ENCODE measurements at places on chromosomes 5 and 9. TPM values are rescaled to one million over a fixed set of nuclear protein-coding genes. Genes with fewer than 3 reads are reported as not detected.

Gene SH3PXD2B
- 58.3 TPM for total RNA-seq

Gene RAD50
- total RNA-seq = 39.4 TPM

Gene TMOD1
- total RNA-seq = not detected

Gene TTLL11
- total RNA-seq = 8.0 TPM

Gene TYRP1
- 0.36 TPM for total RNA-seq

Gene BAG1
- 35.9 TPM for total RNA-seq

Gene PCDHB2
- total RNA-seq = 1.4 TPM

Gene RAPGEF1
- 42.1 TPM for total RNA-seq

Gene NME5
- total RNA-seq = 5.9 TPM

Gene IFNA13
- not detected for total RNA-seq

Gene DNAJC18
- total RNA-seq = 16.3 TPM

Gene MARVELD2
- total RNA-seq = 7.7 TPM

Gene FOXD4L3
- under 0.01 TPM for total RNA-seq

Gene PCDHGB4
- 15.9 TPM for total RNA-seq

Gene LHX3
- total RNA-seq = under 0.01 TPM

Gene CHSY3
- total RNA-seq = 12.4 TPM

Gene HTR1A
- total RNA-seq = not detected

Gene PCDHA9
- 0.29 TPM for total RNA-seq

Gene ANKRD55
- not detected for total RNA-seq

Gene FGF10
- total RNA-seq = 1.8 TPM

Gene CSF1R
- total RNA-seq = 0.88 TPM

Gene C5orf58
- total RNA-seq = not detected

Gene NTRK2
- 3.3 TPM for total RNA-seq

Gene SMIM15
- total RNA-seq = 30.6 TPM

Gene GAPT
- not detected for total RNA-seq

Gene ADAMTS2
- 203 TPM for total RNA-seq

Gene SOHLH1
- not detected for total RNA-seq

Gene NR6A1
- 0.88 TPM for total RNA-seq

Gene TNFSF8
- total RNA-seq = not detected

Gene NIM1K
- 0.88 TPM for total RNA-seq

Gene ANXA1
- total RNA-seq = 803 TPM

Gene SHOC1
- under 0.01 TPM for total RNA-seq

Gene ZBED3
- 4.7 TPM for total RNA-seq

Gene PCDH1
- 0.29 TPM for total RNA-seq

Gene TRPM3
- total RNA-seq = 1.2 TPM

Gene CRHBP
- total RNA-seq = under 0.01 TPM

Gene SAXO1
- under 0.01 TPM for total RNA-seq

Gene DMRT3
- total RNA-seq = not detected

Gene DRD1
- total RNA-seq = under 0.01 TPM

Gene NRARP
- under 0.01 TPM for total RNA-seq

Gene NOXA1
- total RNA-seq = 0.88 TPM

Gene LPAR1
- total RNA-seq = 119 TPM

Gene GRAMD2B
- total RNA-seq = 89.8 TPM

Gene GRXCR2
- not detected for total RNA-seq

Gene KYAT1
- total RNA-seq = 4.7 TPM

Gene SMC2
- 9.1 TPM for total RNA-seq

Gene ZNF169
- total RNA-seq = 4.0 TPM

Gene CCNB1
- 19.2 TPM for total RNA-seq

Gene OBP2B
- not detected for total RNA-seq

Gene CTNND2
- total RNA-seq = not detected

Gene SPATA31D4
- total RNA-seq = not detected

Gene IRX2
- total RNA-seq = 5.3 TPM

Gene S100Z
- not detected for total RNA-seq

Gene MAST4
- 12.7 TPM for total RNA-seq
